Caki2 (cell line): ENCODE measurements at places on chromosomes 5 and 9.

GRCh38 chr9:22392523-22392922, 54.1 kb upstream of the DMRTA1 start:
- DNase-seq, result no peak

- no peak for DNase-seq
Measured at GRCh38 chr5:177434942-177435738, 8.7 kb downstream of the GRK6 start.

GRCh38 chr5:96410013-96410412, 23.0 kb downstream of the PCSK1 start:
- DNase-seq, result no peak

DNA sequence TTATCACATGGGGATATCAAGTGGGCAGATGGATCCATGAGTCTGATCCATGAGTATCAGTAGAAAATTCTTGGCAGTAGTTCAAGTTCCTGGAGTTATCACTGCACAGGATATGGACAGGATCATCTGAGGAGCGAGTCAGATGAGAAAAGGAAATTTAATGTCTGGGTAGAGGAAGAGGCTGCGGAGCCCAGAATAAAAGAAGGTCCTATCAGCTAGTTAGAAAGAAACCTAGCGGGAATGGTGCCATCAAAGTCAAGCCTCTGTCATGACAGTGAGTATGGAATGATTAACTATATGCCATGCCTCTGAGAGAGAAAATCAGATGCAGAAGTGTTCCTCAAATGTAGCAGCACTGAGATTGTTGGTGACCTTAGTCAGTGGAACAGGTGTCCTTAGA, 248.1 kb downstream of the PIK3R1 start:
- DNase-seq, result no peak

- no peak for DNase-seq
Measured at GRCh38 chr9:123586275-123586674, 230.3 kb downstream of the CRB2 start.

DNA sequence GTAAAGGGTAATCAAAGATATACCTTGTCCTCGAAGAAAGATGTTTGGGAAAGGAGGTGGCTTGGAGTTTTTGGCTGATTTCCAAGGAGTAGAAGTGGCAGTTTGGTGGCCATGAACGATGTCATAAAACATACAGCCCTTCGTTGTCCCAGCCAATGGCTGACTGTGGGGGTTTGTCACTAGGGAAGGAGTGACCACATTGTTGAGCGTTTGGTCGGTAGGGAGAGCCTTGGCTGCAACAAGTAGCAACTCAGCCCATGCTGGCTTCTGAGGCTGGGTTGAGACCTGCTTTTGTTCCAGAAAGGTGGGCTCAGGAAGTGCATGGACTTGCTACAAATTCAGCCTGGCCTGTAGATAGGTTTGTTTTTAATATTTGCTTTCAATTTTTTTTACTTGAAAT, 128.3 kb downstream of the BOD1 start:
- no peak for DNase-seq

- no peak for DNase-seq
Measured at GRCh38 chr5:138350563-138350890, 2.0 kb upstream of the KDM3B start.
